ENCODE measurements at places on chromosomes 5 and 9.

- DNase-seq: no peak
Measured at GRCh38 chr5:101997235-101997634, 298.8 kb downstream of the SLCO4C1 start.

DNA sequence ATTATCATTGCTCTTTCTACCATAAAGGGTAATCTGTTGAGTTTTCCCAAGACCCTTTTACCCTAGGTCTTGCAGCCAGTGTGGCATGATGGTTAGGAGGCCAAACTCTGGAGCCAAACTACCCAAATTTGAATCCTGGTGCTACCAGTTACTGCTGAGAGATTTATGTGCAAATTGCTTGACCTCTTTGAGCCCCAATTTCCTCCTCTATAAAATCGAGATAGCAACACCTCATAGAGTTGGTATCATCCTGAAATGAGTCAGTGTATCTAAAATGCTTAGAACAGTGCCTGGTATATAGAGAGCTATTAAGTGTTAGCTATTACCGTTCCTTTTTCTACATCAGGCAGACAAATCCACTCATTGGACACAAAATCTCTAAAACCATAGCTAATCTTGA lies 43.0 kb downstream of the ACTBL2 start:
- no peak for DNase-seq

DNA sequence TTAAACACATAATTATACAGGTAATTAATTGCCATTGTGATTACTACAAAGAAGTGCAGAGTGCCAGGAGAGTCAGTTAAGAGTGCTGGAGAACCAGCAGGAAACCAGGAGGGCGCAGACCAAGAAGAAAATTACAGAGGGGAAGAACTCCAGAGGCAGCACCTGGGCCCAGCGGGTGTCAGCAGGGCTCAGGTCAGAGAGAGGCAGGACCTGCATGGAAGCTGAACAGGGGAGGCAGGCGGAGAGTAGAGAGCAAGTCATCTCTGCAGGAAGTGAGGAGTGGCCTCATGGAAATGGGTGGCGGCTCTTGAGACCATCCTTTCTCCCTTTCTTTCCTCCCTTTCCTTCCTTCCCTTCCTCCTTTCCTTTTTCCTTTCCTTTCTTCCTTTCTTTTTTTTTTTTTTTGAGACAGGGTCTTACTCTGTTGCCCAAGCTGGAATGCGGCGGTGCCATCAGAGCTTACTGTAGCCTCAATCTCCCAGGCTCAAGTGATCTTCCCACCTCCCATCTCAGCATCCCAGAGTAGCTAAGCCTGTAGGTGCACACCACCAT lies 4.0 kb upstream of the ZBTB34 start:
- DNase-seq: no peak

GRCh38 chr5:85604786-85605185 lies 1013.0 kb upstream of the COX7C start:
- no peak for DNase-seq

- no peak for DNase-seq
Measured at GRCh38 chr5:149285153-149285552, 13.5 kb downstream of the AFAP1L1 start.

All from stimulated activated CD8-positive, alpha-beta memory T cell treated with anti-CD3 and anti-CD28 coated beads, Interleukin-7, amount 100 ng/mL, for 1 hour (primary cell).